ENCODE measurements at places on chromosomes 6 and 20. TPM values are rescaled to one million over a fixed set of nuclear protein-coding genes. Genes with fewer than 3 reads are reported as not detected.

DNA sequence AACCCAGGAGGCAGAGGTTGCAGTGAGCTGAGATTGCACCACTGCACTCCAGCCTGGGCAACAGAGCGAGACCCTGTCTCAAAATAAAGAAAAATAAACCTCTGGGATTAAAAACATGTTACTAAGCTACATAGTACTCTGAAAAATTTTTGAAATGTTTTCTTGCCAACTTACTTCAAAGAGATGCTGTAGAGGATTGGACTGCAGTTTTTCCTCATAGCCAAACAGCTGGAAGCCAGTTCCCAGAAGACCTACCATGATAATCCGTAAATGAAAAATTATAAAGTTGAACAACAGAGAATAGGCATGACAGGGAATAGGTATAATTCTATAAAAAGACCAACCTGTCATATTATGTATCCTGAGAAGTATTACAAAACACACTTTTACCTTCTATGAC lies 48.0 kb downstream of the RARS2 start:
- DNase-seq, result no peak

DNA sequence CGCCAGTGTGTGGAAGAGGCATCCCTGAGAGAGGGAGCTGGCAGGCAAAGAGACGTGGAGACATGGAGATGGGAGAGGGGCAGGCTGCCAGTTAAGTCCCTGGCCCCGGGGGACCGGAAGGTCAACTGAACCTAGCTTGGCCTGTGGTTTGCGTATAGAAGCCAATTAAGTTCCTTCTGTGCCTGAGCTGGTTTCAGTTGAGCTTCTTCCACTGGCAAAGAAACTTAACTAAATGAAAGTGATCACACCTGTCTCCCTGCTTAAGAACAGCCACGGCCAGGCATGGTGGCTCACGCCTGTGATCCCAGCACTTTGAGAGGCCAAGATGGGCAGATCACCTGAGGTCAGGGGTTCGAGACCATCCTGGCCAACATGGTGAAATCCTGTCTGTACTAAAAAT lies 26.7 kb upstream of the NNAT start:
- no peak for DNase-seq

DNA sequence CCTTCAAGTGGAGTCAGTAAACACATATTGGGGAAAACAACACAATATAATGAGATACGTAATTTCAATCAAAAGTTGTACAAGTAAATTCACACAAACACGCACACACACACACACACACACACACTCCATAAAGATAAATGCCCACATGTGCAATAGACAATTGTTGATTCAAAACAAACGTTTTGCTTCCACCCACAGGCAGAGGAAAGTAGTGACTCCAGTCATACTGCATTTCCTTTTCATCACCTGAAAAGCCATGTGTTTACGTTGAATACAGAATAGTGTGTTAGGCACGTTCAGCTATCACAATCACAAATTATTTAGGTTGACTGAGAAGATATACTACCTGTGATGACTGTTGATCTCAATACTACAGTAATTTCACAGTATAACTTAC lies 443.8 kb upstream of the MANEA start:
- DNase-seq, result no peak

DNA sequence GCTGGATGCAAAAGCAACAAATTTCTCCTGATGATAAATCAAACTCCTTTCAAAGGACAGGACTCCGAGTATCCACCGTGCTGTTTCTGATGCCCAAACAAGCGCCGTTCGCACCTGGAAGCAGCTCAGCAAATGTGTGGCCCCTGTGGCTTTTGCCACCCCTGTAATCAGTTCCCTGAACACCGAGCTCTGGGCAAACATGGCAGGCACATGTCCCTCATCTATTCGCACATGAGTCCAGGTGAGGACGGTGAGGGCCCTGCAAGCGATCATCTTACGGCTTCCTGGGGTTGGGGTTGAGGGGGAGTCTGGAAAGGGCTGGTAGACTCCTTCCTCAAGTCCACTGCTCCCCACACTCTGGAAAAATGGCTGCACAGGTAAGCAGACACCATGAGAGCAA lies 23.7 kb downstream of the RNASET2 start:
- DNase-seq, result no peak

GRCh38 chr6:31900917-31901414 lies 920 bp downstream of the ZBTB12 start:
- DNase-seq, result no peak

DNA sequence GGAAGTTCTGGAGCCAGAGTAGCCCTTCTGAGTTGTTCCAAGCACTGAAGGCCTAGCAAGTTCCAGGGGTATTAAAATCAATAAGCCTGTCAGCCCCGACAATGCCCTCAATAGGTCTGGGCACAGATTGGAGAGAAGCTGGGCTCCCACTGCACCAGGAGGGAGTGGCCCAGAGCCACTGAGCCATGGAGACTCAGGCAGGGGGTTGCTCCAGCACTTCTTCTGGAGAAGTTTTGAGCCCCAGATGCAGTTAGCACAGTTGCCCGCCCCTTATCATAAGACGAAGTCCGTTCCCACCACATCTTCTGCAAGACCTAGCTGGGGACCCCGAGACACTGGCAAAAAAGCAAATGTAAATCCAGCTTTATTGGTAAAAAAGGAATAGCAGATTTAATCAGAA lies 13.0 kb downstream of the DEFB132 start:
- DNase-seq, result no peak

Gene IPCEF1
- 1.3 TPM for total RNA-seq

DNA sequence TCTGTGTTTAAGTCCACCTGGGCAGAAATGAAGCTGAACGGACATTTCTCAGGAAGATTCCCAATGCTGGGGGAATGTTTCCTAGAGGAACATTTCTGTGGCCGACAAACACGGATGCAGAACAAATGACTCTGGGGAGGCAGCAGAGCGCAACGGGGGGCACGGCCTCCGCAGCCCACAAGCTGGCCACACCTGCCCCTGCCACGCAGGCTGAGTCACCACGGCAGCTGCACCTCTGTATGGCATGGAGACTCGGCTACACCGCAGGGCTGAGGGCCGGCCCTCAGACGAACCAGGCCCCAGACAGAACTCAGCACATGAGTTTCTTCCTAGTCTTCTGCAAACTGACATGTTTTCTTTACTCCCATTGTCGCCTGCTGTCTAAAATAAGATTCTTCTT lies 10.0 kb upstream of the PRR18 start:
- no peak for DNase-seq

Gene PKHD1
- not detected for total RNA-seq

DNA sequence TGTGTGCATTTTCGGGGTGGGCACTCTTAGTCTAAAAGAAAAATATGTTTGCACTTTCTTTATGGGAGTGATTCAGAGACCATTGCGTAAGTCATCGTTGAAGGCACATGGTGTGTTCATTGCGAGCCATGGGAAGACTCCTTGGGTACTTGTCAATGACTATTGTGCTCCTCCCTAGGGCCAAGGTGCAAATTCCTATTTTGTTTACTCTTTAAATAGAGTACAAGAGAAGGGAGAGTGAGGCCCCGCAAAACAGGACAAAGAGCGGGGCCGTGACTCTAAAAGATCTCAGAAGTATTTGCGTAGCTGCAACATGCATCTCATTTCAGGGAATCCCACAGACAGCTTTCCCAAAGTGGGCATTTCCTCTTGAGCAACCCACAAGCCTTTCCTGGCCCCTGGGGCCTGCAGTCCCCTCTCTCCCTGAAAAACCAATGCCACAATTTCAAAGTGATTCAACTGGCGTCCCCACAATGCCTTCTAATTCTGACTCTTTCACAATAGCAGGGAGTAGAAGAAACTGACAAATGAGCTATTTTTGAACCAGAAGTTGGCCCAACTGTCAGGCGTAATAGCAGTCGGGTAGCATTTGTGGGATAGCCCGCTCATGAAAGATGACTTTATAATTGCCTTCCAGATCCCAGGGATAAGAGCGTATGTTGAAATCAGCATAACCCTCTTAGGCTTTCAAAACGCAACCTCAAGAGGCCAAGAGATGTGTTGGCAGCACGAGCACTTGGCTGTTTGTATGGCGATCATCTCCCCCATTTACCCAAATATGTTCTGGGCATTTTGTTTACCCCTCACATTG lies 277.9 kb upstream of the BMP2 start:
- no peak for DNase-seq

- DNase-seq, result no peak
These were observed 148.8 kb downstream of the DTNBP1 start for GRCh38 chr6:15513801-15514711.

- no peak for DNase-seq
These were observed 270.0 kb upstream of the CDYL start for GRCh38 chr6:4506223-4506622.

Gene WFDC12
- total RNA-seq, result not detected

Gene TCP11
- not detected for total RNA-seq

DNA sequence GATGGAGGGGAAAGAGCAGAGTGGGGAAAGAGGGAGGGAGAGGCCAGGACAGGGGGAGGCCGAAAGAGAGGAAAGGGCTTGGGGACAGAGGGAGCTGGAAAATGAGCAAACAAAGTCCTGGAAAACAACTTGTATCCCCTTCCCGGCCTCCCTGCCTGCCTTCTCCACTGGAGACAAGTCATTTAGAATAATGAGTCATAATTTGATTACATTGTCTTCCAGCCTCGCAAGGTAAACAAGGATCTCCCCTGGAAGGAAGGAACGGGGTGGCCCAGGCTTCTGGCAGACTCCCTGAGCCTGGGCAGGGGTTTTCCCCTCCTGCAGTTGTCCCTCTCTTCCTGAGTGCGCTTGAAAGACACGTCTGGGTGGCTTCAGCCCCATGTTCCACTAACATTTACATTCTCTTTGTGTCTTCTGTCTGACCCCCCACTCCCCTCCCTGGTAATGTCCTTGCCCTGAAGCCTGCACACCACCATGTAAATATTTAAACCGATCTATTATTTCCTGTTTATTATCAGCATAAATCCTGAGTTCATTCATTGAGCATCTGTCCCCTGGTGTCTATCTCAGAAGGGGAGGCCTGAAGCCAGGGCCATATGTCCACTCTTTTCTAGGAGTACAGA lies 12.1 kb upstream of the MRPS18A start:
- no peak for DNase-seq

GRCh38 chr20:59752101-59752586 lies 147.8 kb downstream of the PHACTR3 start:
- peak; percentile 73 for DNase-seq

Gene LAMP5
- total RNA-seq, result not detected

DNA sequence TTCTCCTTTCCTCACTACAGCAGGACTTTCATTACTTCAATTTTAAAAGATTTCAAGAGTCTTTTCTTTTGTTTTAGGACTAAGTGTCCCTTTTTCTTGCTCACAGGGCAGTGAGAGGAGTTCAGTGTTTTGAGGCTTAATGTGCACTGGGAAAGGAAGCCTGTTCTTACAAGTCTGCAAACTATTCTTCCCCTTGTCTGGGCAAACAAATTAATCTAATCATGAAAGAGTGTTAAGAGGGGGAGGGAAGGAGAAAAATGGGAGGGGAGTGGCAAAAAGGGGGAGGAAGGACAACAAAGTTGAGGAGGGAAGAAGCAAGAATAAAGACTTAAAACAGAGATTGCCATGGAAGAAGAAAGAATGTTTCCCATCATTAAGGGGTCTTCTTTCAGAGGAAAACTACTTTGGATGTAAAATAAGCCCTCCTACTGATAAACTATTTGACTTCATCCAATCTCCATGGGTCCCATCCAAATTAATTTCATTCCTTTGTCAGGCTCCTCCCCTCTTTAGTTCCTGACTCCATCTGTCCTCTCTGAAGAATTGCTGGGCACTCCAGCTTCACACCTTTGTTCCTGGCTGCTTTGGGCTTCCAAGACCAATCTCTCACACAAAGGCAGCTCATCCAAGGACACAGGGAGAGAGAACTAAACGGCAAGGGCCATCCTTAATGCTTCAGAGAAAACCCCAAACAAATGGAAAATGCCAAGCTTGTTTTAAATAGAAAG lies 244.5 kb downstream of the TPBG start:
- no peak for DNase-seq

- no peak for DNase-seq
These were observed 42.4 kb downstream of the PLAGL2 start for GRCh38 chr20:32164984-32165735.

Gene BCLAF1
- 59.5 TPM for total RNA-seq

- DNase-seq, result peak; percentile 73
These were observed 108.5 kb upstream of the KCNK16 start for GRCh38 chr6:39430871-39431523.

DNA sequence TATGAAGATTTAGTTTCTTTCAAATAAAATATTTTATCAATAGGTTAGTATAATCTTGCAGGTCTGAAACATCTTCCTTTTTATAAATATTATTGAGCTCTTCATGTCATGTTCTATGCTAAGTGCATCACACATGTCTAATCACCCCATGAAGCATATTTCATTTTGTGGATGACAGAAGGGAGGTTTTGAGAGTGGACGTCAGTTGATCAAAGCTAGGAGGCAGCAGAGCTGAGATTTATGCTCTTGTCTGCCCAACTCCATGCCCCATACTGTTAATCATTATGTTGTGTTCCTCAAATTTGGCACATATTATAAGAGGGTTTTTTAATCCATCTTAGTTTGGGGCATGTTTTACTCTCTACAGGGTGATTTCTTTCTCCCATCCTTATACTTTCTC lies 22.7 kb downstream of the DSE start:
- no peak for DNase-seq

DNA sequence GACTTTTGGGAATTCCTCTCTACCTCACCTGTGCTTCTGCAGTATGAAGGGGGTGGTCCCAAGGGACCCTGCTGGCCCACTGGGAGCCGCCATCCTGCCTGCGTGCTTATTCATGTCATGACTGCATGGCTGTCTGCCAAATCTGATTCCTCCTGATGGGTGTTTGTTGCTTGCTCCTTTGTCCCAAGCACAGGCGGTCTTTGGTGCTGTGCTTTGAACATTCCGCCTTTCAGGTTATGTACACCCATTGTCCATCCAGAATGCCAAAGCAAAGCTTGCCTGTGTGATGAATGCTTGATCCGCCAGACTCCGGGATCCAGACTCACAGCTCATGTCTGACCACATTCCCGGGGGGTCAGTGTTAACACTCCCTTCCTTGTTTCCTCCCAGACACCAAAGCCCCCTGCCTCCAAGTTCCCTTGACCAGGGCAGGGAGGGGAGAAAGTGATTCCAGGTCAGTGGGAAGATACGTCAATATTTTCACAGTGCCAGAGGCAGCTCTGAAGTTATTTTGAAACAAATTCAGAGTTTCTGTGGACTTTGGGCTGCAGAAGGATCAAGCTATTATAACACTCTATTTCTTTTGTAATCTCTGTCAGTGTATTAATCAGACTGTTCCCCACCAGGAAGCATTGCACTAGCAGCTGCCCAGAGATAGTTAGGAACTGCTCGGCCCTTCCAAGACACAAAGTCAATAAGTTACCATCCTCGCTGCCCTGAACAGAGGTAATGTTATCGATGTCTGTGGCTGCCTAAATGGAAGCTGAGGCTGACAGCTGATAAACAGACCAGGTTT lies 9.5 kb downstream of the DAAM2 start:
- no peak for DNase-seq
